ENCODE measurements at places on chromosomes 5 and 9. TPM values are rescaled to one million over a fixed set of nuclear protein-coding genes. Genes with fewer than 3 reads are reported as not detected.

Gene C5orf58
- not detected for total RNA-seq

Gene PCDHA2
- total RNA-seq: 0.21 TPM

- peak; percentile 55 for DNase-seq
- no peaks in the 10 kb centered on the region for H3K36me3 ChIP-seq
- H3K27ac ChIP-seq: peak overlapping the region; percentile 97
- H3K27me3 ChIP-seq: no peaks in the 10 kb centered on the region
- peak overlapping the region; percentile 73 for H3K4me3 ChIP-seq
Measured at GRCh38 chr5:65925044-65925600, 1.3 kb upstream of the ERBIN start.

GRCh38 chr5:156589946-156590216 is 260.2 kb upstream of the PPP1R2B start:
- no peaks in the 10 kb centered on the region for H3K27me3 ChIP-seq
- no peak overlapping the region for H3K27ac ChIP-seq
- no peak for DNase-seq
- H3K36me3 ChIP-seq: no peaks in the 10 kb centered on the region

DNA sequence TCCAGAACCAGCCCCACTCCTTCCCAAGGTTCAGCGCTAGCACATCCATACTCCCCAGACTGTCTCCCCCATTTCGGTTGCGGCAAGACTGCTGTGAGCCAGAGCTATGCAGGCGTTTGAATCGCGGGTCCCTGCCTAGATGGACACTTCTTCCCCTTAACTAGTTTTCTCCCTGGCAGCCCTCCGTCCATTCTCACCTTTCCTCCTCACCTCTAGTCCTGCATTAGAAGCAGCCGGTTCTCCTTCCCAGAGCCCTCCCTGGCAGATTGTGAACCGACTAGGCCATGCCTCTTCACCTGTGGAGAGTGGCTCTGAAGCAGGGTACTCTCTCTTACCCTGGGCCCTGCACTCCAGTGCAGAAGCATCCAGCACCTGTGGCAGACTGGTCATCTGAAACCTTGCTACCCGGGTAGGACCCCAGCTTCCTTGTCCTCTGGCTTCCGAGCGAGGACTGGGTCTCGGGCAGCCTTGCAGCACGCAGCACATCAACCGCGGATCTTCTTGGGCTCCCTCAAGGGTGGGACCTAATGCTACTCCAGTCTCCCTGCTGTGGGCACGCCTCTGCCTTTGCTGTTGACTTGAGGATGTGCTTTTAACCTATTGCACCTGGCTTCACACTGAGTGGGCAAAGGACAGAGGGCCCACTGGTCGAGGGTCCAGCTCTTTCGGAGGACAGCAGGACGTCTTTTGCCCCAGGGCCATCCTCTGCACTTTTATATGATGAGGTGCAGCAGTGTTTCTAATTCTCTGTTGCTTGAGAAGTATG is 183.6 kb downstream of the AOPEP start:
- no peak overlapping the region for H3K27ac ChIP-seq
- H3K27me3 ChIP-seq: no peaks in the 10 kb centered on the region
- H3K4me1 ChIP-seq: no peaks in the 10 kb centered on the region
- H3K36me3 ChIP-seq: no peaks in the 10 kb centered on the region

Data from tibial nerve (tissue), 4 donors.